ENCODE measurements at places on chromosomes 13 and 19. TPM values are rescaled to one million over a fixed set of nuclear protein-coding genes. Genes with fewer than 3 reads are reported as not detected.

ZNF606 gene
- total RNA-seq = 4.3 TPM

PRSS57 gene
- not detected for total RNA-seq

C13orf42 gene
- not detected for total RNA-seq

ZNF440 gene
- total RNA-seq = 3.6 TPM

RNF225 gene
- total RNA-seq = not detected

NLRP5 gene
- total RNA-seq = not detected

LRFN3 gene
- total RNA-seq = 8.2 TPM

ATP7B gene
- total RNA-seq = 23.9 TPM

MBD3L2B gene
- not detected for total RNA-seq

UQCRFS1 gene
- 27.6 TPM for total RNA-seq

ZNF582 gene
- 1.8 TPM for total RNA-seq

NAPSA gene
- total RNA-seq = 1.2 TPM

PDE4A gene
- 1.2 TPM for total RNA-seq

PLK5 gene
- not detected for total RNA-seq

PGLYRP2 gene
- 61.4 TPM for total RNA-seq

DLEU7 gene
- not detected for total RNA-seq

MBD3L3 gene
- total RNA-seq = not detected
